ENCODE measurements at places on chromosomes 3 and 15.
A peak's percentile ranks its signal among the peaks of the same experiment; 100 is the strongest.

DNA sequence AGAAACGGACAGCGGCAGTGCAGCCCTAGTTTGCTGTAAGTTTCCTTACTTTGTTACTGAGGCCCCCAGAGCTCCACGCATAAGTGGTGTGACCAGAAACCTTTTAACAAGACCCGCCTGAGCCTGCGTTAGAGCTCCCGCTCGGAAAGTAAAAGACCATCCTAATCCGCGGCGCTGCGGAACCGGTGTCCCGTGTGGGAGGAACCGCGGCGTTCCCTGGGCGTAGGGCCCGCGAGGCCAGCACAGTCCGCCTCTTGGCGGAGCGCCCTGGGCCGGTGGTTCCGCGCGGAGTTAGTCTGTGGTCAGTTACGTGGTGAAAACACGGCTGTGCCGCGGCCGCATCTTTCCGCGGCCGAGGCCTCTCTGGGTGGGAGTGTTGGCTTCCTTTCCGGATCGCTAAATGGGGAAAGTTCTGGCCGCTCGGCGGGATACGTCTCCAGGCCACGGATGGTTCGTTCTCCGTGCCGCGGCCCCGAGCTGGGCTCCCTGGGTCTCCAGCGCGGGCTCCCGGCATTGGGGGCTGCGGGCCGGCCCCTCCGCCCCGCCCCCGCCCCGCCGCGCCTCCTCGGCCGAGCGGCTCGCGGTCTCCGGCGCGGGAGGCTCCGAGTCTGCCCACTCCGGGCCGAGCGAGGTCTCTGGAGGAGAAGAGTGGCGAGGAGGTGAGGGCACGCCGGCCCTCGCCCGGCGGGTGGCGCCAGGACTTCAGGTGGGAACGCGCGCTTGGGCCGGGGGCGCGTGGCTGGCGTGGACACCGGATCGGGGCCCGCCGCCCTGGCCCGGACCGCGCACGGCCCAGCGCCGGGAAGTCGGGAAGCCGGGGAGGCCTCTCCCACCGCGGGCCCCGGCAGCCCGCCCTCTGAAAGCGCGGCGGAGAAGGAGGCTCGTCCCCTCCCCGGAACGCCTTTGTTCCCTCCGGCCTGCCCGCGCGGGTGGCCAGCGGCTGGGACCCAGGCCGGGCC, 754 bp downstream of the B3GNT5 start:
- DNase-seq = peak; percentile 61

GRCh38 chr3:32870373-32871095, 52.7 kb downstream of the TRIM71 start:
- no peak for DNase-seq

GRCh38 chr3:122002611-122003010, 19.4 kb downstream of the ILDR1 start:
- no peak for DNase-seq

DNA sequence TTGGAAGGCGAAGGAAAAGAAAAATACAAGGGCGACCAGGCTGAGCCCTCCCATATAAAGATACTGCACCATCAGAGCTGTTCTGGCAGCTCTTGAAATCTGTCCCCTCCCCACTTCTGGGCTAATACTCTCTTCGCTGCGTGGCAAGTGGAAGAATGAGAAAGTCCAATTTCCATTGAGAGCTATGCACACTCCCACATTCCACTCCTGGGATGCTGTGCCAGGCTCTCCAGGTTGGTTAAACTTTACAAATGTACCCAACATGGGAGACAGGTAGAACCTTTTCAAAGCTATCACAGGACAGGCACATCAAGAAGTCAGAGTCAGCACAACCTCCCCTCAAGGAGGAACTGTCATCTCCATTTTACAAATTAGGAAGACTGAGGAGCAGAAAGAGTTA, 465.0 kb downstream of the SHQ1 start:
- DNase-seq = no peak

DNA sequence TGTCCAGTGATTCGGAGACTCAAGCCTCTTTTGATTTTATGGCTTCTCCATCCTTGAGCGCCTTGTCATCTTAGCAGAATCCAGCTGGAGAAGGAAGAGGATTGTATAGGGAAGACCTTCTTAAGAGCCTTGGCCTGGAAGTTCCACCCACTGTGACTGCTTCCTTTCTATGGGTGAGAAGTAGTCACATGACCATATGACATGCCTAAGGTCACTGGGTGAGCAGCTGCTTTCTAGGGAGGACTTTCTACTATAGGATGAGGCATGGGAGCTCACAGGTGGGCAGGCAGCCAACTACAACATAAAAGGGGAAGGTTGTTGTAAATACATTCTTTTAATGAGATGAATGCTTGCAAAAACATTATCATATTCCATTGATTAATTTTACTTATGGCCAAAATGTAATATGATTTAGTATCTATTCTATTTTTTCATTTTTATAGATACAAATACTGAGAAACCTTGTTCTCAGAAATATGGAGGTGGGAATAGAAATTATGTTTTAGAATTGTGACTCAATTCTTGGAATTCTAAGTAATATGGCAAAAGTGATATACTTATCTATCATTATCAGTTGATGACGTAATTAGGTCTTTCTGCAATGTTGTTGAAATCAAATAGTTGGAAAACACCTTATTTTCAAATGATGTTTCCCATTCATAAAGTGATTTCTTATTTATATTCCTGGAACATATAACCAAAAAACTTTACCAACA, 53.6 kb upstream of the MINAR1 start:
- no peak for DNase-seq

GRCh38 chr3:141105828-141106628, 54.9 kb downstream of the SPSB4 start:
- peak; percentile 87 for DNase-seq

GRCh38 chr3:188407158-188407880, 253.4 kb downstream of the LPP start:
- DNase-seq = no peak

DNA sequence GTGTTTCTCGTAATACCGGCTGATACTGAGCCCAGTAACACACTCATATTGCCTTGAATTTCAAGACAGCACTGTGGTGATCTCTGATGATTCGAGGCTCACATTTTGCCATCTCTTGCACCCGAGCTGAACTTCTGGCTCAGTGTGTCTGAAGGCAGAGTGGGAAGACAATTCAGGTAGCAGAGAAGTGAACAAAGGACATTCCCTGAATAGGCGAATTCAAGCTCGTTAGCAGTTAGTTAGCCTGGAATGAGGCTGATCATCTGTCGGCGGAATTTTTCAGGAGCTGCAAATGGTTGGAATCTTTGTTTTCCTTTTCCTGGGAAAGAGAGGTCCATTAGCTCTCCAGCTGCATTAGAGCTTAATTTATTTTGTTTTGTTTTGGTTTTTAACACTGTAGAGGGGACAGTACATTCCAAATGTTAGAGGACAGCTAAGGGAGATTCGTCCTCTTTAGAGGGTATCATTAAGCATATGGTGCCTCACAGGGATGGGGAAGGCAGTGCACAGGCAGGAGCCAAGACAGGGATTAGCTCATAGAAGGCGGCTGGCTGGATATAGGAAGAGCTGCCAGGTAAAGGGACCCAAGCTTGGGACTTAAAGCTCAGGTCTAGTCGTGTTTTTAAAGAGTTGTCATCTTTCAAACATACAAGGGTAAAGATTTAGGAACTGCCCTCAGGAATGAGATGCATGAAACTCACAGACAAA, 119.7 kb upstream of the DLG1 start:
- no peak for DNase-seq

DNA sequence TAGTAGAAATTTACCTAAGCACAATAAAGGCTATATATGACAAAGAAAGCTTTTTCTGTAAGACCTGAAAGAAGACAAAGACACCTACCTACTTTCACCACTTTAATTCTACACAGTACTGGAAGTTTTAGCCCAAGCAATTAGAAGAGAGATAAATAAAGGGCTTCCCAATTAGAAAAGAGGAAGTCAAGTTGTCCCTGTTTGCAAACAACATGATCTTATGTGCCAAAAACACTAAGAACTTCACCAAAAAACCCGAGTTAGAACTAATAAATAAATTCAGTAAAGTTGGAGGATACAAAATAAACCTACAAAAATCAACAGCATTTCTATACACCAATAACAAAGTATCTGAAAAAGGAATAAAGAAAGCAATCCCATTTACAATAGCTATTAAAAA, 190.9 kb downstream of the NR2F2 start:
- no peak for DNase-seq

DNA sequence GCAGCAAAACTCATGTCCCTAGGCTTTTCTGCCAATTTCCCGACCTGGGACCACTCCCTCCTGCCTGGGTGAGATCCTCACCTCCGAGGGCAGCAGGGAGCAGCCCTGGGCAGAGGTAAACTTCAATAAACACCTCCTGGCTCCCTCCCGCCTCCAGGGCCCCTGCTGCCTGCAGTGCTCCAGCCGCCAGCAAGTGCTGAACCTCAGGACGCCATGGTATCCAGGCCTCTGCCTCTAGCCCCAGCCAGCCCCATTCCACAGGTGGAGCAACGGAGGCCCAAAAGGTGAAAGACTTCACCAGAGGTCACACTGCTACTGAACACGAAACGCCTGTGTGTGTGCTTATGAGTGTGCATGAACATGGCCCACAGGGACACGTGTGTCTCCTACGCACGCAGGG, 59.9 kb upstream of the LINGO1 start:
- no peak for DNase-seq

DNA sequence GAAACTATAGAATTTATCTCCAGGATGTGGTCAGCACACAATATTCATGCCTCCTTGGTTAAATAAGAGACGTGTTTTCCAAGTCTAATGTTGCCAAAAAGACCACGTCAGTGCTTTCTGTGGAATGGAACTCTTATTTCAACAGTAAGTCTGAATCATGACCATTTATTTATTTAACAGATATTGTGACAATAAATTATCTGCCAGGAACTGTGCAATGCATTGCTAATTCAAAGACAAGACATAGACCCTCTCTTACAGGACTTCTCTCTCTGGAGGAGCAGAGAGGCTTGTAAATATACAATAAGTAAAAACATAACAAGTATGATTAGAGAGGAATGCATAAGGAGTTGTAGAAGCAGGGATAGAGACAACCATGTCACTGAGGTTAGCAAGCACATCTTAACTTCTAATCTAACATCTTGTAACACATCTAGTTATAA, 227.5 kb downstream of the DTWD1 start:
- DNase-seq = no peak

GRCh38 chr3:110656394-110657025, 415.1 kb upstream of the NECTIN3 start:
- DNase-seq = peak; percentile 9

DNA sequence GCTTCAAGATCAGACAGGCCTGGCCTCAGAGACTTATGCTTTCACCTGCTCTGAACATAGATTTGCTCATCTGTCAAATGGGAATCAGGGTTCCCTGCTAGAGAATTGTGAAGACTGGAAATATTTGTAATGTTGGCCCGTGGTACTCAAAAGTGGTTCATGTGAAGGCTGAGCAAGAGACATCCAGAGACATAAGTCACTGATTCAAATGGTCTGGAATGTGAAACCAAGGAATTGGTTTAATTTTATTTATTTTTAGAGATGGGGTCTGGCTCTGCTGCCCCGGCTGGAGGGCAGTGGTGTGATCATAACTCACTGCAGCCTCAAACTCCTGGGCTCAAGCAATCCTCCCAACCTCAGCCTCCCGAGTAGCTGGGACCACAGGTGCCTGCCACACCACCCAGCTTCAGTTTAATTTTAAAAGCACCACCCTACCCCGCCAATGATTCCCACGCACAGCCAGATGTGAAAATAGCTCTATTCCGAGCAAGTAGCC, 60.1 kb downstream of the DAPK2 start:
- no peak for DNase-seq

- no peak for DNase-seq
These were observed 706.4 kb upstream of the NR2F2 start for GRCh38 chr15:95624100-95624499.

- DNase-seq = no peak
These were observed 155.6 kb downstream of the ADAM10 start for GRCh38 chr15:58593870-58594269.

GRCh38 chr3:187738331-187739093, 6.8 kb downstream of the BCL6 start:
- peak; percentile 93 for DNase-seq

- no peak for DNase-seq
These were observed 253.4 kb downstream of the VGLL3 start for GRCh38 chr3:86737517-86737916.

DNA sequence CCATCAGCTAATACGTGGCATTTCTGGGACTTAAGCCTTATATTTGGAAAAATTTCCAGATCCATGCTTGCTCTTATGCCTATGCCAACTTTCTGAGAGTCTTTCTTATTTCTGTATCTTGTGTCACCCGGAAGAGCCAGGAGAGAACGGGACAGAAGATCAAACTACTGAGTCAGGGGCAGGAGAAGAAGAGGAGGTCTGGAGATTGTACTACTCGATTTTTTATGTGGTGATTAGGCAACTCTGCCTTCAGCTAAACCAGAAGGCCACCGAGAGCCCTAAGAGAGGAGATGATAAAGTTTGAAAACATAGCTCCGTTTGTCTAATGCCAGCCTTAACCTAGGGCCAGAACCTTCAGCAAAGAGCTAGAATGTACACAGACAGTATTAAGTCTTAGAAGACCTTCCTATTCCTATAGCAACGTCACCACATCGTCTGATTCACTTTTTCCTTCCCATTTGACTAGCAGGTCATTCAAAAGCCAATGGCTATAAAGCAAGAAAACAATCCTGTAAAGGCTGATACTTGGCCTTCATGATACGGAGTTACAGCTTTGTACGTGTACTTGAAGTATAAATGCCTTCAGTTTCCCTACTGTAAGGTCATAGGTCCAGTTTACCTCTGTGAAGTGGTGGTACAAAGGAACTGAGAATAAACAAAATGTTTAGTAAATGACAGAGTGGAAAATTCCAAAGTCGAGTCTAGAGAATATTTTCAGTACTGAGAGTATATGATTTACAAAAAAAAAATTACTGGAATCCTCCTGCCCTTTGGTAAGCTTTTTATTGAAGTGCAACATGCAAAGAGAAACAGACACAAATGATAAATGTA, 96.1 kb upstream of the ICE2 start:
- no peak for DNase-seq

DNA sequence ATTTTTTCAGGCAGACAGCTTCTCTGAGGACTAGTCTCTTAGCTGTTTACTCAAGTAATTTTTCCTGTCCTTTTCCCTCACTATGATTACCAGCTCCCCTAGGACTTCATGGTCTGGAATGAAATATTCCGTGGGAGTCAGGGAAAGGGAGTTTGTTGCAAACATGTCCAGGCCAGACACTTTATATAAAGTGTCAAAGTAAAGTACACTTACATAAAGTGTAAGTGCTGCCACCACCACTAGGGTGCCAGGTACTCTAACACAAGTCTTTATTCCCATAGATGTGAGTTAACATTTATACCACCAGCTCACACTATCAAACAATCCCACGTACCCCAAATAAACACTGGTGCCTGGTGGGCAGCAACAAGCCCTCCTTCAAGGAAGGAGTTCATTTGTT, 179.8 kb downstream of the SNRPN start:
- DNase-seq = peak; percentile 4

DNA sequence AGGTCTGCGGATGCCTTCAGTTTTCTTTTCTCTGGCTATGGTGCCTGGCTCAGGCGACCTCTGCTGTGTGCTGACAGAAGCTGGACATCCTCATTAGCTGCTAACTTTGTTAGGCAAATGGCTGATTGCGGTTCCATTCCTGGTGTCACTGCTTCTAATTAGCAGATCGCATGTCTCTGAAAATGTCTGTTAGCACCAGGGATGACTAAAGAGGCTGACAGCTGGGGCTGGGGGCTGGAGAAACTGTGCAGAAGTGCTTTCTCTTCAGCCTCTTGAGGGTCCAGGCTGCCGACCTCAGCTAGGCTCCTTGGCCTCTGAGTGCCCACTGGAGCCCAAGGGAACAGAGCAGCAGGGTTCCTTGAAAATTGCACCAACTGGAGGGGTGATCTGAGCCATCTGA, 39.3 kb downstream of the CHCHD6 start:
- DNase-seq = no peak

GRCh38 chr15:88802991-88803240, 320 bp upstream of the ACAN start:
- no peak for DNase-seq
